ENCODE measurements at places on chromosomes 13 and 19.

- no peak for DNase-seq
Observed at GRCh38 chr19:46049597-46049996, 8.8 kb upstream of the IGFL4 start.

DNA sequence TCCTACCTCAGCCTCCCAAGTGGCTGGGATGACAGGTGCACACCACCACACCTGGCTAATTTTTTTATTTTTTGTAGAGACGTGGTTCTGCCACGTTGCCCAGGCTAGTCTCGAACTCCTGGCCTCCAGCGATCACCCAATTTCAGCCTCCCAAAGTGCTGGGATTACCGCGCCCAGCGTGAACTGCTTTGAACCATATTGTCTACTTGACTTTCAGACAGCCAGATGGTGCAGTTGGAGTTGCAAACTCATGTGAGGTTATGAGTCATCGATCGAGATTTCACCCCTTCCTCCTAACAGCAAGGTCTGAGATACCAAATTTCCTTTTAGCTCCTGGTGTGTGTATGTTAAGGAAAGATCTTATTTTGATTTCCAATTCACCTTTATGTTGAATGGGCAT lies 2.7 kb downstream of the SLC27A1 start:
- DNase-seq = no peak

DNA sequence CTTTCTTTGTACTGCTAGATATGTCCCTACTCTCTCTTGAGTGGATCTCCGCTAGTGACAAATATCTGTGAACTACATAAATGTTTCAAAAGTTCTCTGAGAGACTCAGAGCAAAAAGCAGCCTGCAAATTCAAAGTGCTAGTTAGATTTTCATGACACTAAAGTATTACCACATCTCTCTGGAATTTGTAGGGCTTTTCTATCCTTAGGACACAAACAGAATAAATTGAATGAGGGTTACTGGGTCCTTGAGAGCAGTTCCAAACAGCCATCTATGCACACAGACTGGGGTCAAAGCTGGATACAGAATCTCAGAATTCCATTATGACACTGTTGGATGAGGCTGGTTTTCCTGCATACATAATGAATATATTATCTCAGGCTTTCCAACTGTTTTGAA lies 953.2 kb downstream of the DIAPH3 start:
- DNase-seq = no peak

GRCh38 chr19:9528757-9529336 lies 9.6 kb downstream of the ZNF426 start:
- DNase-seq = no peak

- DNase-seq = no peak
Observed at GRCh38 chr19:10961073-10961860, 437 bp downstream of the SMARCA4 start.

GRCh38 chr19:47351548-47351947 lies 2.4 kb downstream of the DHX34 start:
- DNase-seq = no peak

- no peak for DNase-seq
Observed at GRCh38 chr13:39259371-39260140, 221.3 kb downstream of the NHLRC3 start.

- no peak for DNase-seq
Observed at GRCh38 chr13:31311921-31312320, 112.1 kb downstream of the B3GLCT start.

DNA sequence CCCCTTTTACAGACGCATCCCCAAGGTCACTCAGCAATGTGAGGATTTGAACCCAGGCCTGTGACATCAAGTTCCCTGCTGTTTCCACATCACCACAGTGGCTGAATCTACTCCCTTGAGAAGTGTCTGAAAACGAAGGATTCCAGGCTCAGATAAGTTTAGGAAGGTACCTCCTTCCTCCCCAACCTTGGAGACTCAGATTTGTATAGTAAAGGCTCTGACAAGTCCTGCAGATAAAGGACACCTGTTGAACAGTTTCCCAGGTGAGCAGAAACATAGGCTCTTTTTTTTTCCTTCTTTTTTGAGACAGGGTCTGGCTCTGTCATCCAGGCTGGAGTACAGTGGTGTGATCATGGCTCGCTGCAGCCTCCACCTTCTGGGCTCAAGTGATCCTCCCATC lies 56.4 kb upstream of the PTPRS start:
- DNase-seq = no peak

DNA sequence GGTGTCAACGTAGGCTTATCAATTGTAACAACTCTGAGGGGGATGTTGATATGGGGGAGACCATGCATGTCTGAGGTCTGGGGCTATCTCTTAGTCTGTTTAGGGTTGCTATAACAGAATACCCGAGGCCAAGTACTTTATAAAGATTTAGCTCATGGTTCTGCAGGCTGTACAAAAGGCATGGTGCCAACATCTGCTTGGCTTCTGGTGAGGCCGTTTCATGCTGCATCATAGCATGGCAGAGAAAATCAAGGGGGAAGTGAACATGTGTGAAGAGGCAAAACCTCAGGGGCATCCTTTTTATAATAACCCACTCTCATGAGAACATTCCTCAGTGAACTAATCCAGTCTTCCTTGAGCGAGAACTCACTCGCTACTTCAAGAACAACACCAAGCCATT lies 353.8 kb downstream of the ENOX1 start:
- no peak for DNase-seq

GRCh38 chr19:37920591-37921450 lies 13.8 kb downstream of the SIPA1L3 start:
- no peak for DNase-seq

GRCh38 chr13:70568571-70568970 lies 460.3 kb upstream of the KLHL1 start:
- DNase-seq = no peak

DNA sequence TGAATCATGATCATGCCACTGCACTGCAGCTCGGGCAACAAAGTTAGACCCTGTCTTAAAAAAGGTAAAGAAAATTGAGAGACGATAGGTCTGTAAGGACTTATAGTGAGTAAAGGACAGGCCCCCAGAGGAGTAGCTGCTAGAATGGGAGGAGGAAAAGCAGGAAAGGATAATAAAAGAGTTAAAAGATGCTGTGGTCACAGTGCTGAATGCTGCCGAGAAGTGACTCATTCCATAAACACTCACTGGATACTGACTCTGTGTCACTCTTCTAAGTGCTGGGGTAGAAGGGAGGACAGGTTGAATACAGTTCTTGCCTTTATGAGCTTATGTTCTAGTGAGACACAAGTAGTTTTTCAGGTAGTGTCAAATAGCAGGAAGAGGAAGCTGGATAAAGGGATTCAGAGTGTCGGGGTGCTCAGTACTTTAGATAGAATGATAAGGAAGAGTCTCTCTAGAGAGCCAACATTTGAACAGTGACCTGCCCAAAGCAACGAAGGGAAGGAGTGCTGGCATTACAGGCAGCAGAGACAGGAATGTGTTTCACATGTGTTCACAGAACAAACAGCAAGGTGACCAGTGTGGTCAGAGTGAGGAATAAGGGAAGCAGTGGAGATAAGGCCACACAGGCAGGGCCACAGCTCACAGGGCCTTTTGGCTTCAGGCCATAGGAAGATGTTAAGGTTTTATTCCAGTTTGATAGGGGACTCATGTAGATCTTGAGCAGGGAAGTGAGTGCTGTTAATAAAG lies 1240.5 kb downstream of the UQCRFS1 start:
- DNase-seq = no peak

DNA sequence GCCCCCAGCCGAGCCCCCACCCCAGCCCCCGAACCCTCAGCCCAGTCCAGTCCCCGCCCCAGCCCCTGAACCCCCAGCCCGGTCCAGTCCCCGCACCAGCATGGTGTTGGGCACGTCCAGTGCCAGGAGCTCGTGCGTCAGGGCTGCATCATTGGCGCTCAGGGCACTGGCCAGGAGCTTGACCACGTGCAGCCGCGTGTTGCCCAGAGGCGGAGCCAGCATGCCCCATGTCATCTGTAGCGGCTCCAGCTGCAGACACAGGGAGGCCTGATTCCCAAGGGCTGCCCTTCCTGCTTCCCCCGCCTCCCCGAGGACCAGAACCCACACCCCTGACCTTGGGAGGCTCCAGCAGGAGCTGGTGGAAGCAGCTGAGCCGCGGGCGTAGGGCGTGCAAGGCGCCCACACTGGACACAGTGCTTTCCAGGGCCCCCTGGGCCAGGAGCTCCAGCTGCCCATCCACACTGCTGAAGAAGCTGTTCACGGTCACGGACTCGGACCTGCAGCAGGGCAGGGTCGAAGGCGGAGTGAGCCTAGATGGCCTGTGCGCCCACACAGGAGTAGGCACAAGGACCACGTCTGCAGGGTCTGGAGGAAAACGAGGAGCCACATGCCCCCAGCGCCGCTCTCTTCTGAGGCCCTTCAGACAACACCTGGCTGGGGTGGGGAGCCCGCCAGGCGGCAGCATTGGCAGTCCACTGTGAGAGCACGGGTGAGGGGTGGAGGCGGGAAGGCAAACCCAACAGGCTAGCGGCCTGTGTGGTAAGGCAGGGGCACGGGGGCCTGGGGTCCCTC lies 12.8 kb upstream of the TMEM86B start:
- DNase-seq = no peak

- DNase-seq = no peak
Observed at GRCh38 chr19:39372941-39373340, 18.0 kb downstream of the PAF1 start.

- DNase-seq = no peak
Observed at GRCh38 chr13:113579686-113580085, 4.9 kb upstream of the TFDP1 start.

- no peak for DNase-seq
Observed at GRCh38 chr19:48385461-48386087, 5.8 kb downstream of the KDELR1 start.

GRCh38 chr13:73025217-73026012 lies 33.4 kb upstream of the KLF5 start:
- DNase-seq = no peak

DNA sequence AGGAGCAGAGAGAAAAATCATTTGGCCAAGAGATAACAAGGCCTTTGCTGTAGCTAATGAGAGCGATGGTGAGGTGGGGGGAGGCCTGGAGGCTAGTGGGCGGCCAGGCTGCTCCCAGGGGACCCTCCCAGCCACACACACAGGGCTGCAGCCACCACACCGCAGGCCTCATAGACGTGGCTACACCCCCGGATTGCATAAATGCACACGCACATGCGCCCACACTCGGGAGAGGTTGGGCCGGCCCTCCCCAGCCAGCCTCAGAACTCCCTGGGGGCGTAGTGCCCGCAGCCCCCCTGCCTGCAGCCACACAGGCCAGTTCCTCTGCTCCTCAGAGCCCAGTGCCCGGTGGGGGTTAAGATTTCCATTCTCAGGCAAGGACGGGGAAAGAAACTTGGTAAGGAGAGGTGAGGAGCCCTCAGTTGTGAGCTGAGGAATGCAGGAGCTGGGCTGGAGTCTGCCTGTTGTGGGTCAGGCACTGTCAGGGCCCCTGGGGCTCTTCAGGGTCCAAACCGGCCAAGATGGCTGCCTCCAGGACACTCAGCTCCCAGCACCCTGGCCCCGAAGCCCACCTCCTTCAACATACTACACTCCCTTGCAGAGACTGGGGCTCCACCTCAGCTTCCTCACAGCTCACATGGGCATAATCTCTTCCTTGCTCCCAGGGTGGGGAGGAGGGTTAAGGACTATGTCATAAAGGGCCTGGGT lies 8.0 kb downstream of the PTH2 start:
- DNase-seq = no peak

GRCh38 chr13:52371736-52372247 lies 34.2 kb downstream of the THSD1 start:
- DNase-seq = no peak

- no peak for DNase-seq
Observed at GRCh38 chr13:44257796-44258195, 115.8 kb upstream of the SERP2 start.

DNA sequence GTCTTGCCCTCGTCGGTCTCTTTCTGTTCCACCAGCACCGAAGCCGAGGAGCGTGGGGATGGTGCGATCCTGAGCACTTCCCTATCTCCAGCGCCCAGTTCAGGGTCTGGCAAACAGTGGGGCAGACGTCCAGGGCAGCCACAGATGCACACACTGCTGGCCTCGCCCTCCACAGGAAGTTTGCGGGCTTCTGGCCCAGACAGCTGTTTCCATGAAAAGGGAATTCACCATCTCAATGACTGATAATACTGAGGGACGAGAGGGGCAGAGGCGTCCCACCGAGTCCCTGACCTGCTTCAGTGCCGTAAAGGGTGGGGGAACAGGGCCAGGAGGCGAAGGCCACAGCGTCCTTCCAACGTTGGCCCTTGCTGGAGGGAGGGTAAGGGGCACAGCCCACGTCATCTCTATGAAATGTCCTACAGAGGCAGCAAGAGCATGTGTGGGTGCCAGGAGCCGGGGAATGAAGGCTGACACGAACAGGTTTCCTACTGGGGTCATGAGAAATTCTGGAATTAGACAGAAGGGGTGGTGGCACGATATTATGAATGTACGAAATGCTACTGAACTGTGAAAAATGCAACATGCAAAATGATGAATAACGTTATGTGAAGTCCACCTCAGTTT lies 19.5 kb downstream of the SHC2 start:
- DNase-seq = no peak

DNA sequence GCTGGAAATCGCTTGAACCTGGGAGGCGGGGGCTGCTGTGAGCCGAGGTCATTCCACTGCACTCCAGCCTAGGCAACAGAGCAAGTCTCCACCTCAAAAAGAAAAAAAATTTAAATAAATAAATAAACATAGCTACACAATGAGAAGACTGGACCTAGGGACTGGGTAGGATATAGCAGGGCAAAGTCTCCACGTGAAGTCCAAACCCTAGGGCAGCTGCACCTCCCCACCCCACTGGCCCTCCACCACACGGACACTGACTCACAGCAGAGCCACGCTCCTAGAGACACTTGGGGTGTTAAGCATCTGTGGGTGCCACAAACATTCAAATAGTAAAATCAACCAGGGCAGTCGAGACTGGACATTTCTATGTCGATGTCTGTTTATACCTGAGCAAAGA lies 7.1 kb downstream of the LATS2 start:
- DNase-seq = no peak

DNA sequence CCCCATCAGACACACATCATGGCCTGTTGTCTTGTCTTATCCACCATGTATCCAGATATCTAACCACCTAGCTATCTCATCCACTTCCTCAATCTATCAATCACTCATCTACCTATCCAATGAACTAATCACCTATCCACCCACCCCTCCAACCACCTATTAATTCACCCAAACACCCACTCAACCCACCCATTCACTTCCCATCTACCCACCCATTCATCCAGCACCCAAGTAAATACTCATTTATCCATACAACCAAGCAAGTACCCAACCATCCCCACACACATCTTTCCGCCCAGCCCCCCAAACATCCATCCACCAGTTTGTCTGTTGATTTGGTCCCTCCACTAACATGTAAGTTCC lies 753 bp upstream of the WIZ start:
- no peak for DNase-seq

DNA sequence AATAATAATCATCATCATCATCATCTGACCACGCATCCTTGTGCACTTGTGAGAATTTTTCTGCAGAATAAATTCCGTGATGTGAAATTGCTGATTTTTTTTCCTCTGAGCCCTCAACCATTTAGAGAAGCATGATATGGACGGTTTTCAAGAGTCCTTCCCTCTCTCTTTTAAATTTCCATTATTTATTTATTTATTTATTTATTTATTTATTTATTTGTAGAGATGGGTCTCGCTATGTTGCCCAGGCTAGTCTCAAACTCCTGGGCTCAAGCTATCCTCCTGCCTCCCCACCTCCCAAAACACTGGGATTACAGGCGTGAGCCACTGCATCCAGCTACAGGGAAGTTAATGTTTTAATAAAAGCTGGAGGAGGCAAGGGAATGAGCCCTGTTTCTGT lies 39.6 kb downstream of the CACNA1A start:
- DNase-seq = no peak
